Activated CD4-positive, CD25-positive, alpha-beta regulatory T cell treated with anti-CD3 and anti-CD28 coated beads, Interleukin-2, amount 50 U/mL, for 16 hours (primary cell): ENCODE measurements at places on chromosomes 3 and 15.

GRCh38 chr3:169144731-169145130, 518.8 kb downstream of the MECOM start:
- no peak for DNase-seq

DNA sequence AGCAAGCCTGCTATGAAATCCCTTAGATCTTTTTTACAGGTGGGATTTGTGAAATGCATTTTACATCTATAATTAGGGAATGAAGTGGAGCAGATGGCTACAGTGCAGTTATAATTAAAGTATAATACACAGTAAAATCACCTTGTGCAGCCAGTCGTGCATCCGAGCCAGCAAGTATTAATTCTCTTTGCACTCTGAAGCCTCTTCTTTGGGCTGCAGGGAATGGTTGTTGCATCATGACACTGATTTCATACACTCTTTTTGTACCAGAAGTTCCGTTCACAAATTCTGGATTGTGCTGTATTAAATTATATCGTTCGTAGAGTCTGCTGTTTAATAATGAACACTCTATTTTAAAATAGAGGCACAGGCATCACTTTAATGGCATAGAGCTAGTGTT, 28.7 kb upstream of the TP63 start:
- DNase-seq, result no peak

DNA sequence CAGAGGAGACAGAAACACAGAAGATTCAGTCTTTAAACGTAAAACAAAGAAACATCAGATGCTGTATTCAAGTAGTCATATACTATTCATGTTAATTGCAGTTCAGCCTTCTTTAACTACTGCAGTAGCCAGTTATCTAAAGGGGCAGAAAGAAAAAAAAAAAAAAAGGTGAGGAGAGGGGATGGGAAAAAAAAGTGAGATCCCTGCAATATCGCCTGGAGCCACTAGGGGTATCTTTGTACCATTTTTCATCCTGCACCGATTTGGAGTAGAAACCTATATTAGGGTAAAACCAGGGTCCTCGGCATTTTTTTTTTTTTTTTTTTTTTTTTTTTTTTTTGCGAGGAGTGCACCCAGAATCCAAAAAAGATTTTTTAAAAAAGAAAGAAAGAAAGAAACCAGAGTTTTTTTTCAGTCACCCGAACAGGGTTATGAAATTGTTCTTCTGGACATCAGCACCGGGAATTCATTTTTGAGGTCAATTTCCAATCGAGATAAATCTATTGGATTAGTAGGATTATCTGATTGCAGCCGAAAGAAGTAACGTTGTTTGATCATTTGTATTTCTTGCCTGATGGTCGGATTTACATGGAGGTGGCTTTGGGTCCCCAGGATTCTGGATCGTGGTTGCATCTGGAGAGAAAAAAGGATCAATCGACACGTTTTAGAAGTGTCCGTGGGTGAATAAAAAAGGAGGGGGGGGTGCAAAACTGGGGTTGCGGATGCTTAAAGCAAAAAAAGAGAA, 186.7 kb downstream of the NLGN1 start:
- DNase-seq, result no peak

DNA sequence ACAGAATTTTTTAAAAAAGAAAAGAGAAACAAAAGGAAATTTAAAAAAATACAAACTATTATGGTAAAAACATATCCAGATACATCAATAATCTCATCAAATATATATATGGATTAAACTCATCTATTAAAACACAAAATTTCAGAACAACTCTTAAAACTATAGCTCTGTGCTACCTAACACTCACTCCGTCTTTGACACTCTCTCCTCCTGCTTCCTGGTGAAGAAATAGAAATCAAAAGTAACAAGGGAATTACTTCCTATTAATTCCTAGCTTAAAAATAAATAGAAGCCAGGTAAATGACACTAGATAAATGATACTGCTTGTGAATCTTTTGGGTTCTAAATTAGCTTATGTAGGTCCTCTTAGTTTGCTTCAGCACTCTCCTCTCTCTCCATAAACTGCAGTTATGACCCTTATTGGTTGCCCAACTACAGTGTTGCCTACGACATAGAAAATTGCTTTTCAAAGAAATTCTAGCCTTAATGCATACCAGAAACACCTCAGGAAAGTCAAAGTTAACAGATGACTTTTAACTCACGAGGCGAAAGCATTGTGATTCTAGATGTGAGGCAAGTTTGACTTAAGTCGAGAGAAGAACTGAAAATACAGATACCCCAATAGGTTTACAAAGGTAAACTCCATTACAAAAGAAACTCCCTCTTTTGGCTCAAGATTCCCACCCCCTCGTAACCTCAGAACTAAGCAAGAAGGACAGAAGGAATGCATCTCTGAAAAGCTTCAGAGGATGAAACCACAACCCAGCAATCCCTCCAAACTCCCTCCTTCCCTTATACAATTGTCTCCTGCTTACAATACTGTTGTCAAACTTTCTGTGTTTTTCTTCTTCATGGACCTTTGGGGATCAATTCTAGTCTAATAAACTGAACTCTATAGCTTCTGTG, 394.7 kb downstream of the FGF12 start:
- DNase-seq, result no peak

GRCh38 chr3:48595075-48595525, at the start of gene COL7A1:
Gene COL7A1, minus strand, starts transcription at chr3:48595329. Its CDS starts 170 bp downstream, at chr3:48595159.
- DNase-seq, result no peak

DNA sequence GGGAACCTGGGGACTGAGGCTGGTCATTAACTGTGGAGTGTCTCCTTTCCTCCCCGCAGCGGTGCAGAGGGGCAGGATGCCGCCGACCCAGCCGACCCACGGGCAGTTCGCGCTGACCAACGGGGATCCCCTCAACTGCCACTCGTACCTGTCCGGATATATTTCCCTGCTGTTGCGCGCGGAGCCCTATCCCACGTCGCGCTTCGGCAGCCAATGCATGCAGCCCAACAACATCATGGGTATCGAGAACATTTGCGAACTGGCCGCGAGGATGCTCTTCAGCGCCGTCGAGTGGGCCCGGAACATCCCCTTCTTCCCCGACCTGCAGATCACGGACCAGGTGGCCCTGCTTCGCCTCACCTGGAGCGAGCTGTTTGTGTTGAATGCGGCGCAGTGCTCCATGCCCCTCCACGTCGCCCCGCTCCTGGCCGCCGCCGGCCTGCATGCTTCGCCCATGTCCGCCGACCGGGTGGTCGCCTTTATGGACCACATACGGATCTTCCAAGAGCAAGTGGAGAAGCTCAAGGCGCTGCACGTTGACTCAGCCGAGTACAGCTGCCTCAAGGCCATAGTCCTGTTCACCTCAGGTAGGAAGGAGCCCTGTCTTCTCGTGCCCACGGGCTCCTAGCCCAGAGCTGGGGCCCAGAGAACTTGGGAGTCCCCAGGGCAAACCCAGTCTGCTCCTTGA, 3.7 kb downstream of the NR2F2 start:
- DNase-seq, result no peak

- no peak for DNase-seq
These were observed 96.5 kb downstream of the SUCLG2 start for GRCh38 chr3:67557848-67558355.

- DNase-seq, result no peak
These were observed 3.6 kb upstream of the LPCAT4 start for GRCh38 chr15:34370643-34371042.

DNA sequence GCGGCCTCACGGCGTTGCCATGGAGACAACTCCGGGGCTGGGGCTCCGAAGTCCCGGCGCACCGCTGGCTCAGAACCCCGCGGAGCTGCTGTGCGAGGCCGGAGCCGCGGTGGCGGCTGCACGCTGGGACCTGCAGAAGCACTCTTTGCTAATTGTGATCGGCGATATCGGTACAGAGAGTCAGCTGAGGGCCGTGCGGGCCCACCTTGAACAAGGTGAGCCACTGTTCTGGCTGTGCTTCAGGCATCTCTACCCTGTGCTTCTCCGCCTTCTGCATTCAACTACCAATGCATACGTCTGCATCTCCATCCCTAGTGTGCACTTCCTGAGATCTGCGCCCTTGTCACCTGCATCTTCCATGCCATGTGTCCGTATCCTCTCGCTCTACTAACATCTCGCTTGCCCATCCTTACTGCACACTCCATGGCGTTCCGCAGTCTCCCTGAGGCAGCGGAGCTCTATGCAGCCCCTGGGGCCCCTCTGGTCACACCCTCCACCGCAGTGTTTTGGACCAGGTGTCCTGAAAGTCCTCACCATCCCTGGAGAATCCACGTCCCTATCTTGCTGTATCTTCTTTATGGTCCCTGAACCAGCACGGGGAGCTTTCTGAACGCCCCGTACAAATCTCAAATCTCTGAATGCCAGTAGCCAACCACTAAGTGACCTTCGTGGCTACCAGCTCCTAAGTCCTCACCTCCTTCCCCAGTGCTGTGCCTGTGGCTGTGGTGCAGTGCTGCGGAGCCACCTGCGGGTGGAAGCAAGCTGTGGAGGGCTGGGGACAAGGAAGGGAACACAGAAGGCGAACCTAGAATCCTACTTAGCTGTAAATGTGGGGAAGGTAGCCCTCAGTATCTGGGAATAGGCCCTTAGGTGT, 6.2 kb upstream of the MAP1A start:
- DNase-seq, result no peak

- DNase-seq, result no peak
These were observed 126.9 kb upstream of the MEF2A start for GRCh38 chr15:99438691-99439523.

DNA sequence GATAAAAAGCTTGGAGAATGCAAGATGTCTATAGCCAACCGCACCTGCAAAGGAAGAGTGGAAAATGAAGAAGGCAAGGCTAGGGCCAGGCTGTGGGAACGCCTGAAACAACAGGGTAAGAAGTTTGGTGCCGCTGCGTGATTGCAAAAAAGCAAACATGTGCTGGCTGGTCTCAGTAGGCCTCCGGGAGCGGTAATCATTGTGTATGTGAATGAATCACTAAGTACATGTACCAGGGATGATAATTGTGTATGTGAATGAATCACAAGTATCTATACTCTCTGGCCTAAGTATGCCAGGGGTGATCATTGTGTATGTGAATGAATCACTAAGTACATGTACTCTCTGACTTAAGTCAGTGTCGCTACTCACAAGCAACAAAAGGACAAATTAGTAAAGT, 40.3 kb upstream of the PARL start:
- DNase-seq, result no peak

- DNase-seq, result no peak
These were observed 87.4 kb upstream of the CCNL1 start for GRCh38 chr3:157247391-157247790.

- DNase-seq, result no peak
These were observed 43.8 kb downstream of the IFT122 start for GRCh38 chr3:129483870-129484269.

DNA sequence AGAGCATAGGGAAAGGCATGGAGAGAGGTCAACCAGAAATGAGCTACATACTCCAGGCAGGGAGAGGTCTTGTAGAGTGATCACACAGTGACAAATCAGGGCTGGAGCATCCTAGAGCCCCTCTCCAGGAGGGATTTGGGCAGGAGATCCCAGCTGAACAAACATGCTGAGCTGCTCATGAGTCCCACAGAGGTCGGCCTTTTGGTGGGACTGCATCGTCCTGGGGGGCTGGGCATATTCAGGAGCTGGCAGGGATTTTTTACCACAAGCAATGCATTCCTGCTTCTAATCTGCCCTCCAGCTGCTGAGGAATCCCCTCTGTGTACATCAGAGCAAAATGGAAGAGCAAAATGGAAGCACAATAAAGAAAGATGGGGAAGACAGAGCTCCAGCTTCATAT, 94.9 kb downstream of the NTRK3 start:
- DNase-seq, result no peak

DNA sequence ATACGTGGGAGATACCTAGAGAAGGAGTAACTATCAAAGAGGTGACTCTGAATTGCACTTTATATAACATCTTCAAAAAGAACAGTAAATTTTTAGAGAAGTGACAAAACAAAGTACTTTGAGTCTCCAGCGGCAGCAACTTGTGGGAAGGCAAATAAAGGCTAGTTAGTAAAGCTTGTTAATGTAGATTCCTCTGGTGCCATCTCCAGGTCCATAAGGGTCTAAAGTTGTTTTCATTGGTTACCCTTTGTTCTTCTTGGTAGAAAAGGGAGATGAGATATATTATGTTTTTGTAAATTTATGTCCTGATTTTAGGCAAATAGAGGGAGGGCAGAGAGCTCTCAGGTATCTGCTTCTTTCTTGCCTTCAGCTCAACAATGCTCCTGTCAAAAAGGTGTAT, 161.6 kb downstream of the MYRIP start:
- no peak for DNase-seq

DNA sequence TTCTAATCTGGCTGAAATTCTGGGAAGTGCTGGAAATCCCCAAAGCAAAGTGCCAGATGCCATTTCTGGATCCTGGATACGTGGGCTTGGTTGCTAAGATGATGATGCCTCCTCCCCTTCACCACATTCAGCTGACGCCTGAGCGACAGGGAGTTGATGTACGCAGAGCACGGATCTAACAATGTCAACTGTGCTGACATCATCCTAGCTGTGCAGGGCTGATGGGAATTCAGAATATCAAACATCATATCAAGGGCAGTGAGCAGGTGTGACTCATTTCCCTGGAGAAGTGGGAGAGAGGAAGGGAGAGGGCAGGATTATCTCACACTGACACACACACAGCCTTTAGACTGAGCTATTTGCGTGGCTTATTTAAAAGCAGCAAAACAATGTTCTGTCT, 92.6 kb upstream of the ZBTB20 start:
- no peak for DNase-seq

- DNase-seq, result no peak
These were observed 574 bp downstream of the SLC38A3 start for GRCh38 chr3:50205413-50206276.

- DNase-seq, result no peak
These were observed 1.3 kb downstream of the ARL6IP5 start for GRCh38 chr3:69085833-69086722.

DNA sequence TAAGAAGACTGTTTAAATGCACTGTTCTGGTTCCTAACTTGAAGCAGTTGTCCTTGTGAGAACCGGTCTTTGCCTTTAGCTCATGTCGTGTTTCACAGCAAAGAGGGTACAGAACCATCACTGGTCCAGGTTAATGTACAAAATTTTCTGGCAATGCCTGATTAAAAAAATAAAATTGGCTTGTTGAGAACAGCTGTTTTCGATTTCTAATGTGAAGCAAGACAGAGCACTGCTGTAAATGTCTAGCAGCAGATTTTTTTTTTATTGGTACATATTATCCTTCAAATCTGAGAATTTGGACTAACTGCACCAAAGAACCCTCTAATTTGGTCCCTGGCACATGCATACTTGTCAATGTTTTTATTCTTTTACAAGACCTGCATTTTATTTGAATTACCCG, 103.3 kb downstream of the STT3B start:
- DNase-seq, result no peak

DNA sequence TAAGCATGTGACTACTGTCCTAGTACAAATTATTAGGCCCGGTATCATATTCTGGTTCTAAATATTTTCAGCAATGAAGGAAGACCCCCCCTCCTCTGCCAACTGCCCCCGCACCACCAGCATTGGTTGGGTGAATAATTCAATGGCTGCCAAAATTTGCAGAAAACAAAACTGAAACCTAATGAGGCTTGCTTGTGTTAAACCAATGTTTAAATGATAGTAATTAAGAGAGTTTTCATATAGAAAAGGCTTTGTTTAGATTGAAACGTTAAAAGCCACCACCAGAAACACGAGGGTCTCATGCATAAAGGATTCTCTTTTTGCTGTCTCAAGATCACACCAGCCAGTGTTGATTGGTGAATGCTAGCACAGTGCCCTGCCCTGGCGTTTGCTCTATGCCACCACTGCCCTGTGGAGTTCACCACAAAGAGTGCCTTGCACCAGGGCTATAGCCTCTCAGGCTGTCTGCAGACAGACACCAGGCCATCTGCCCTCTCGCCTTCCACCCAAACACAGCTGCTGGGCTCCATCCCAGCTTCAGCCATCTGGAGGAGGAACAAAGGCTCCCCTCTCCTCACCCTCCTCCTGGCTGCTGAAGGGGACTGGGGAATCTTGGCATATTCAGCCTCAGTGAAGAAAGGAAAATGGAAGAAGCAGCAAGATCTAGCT, 200.3 kb upstream of the PFN2 start:
- DNase-seq, result no peak

GRCh38 chr3:154131830-154132229, 10.6 kb downstream of the ARHGEF26 start:
- no peak for DNase-seq
